Activated naive CD4-positive, alpha-beta T cell (primary cell): ENCODE measurements at places on chromosomes 1 and 21.

DNA sequence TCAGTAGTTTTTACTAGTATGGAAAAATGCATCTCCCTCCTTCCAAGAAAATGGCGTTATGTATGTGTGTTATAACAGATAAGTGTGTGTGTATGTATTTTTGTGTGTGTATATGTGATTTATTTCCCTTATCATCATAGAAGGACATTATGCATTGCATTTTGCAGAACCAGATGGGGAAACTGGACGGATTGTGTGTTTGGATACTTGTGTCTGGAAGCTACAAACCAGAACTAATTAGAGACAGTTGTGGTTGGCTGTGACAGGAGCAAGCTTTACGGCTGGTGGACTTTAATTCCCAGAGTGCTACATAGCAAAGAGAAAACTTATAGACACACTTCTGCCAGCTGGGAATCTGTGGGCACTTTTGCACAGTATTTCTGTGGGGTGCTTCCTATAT, 162.5 kb downstream of the RWDD3 start:
- DNase-seq = no peak

- no peak for DNase-seq
Measured at GRCh38 chr1:167120899-167121298, 27.0 kb downstream of the STYXL2 start.

- no peak for DNase-seq
Measured at GRCh38 chr1:61000327-61000726, 82.0 kb upstream of the NFIA start.

DNA sequence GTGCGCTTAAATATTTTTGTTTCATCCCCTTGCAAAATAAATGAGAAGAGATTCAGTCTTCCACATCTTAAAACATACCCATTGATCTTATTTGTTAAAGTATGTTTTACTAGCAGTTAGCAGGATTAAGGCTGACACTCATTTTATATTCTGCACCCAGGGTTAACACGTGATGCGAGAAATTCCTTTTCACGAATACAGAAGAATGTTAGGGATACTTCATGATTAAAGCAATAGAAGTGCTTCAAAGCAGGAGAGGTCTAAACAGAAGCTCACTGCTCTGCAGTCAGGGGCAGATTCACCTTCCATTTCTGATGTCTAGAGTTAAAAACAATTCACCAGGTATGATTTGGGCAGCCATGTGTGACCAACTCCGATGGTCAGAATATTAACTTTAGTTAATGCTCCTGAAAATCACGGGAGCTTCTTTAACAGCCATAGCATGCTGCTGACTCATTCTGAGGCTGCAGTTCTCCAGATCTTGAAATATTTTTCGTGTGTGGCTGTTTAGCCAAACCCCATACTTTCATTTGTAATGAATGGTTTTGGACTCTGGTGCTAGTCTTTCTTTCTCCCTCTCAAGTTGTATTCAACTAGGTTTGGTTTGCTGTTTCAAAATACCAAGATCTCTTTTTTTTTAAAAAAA, 19.7 kb downstream of the BCAR3 start:
- no peak for DNase-seq

- no peak for DNase-seq
Measured at GRCh38 chr1:2452201-2452931, 23.7 kb upstream of the PLCH2 start.

DNA sequence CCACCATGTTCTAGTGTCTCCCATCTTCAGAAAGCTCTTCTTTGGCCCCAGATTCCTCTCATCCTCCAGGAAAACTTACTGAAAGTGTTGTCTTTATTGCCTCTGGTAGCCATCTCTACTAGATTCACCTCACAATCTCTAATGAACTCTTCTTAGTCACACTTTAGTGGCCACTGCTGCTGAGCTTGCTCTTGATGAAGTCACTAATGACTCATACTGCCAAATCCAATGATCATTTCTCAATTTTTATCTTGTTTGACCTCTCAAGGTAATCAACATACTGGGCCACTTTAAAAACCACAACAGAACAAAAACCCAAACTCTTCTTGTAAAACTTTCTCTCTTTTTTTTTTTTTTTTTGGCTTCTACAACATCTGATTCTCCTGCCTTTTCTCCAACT, 196.4 kb downstream of the LHX8 start:
- no peak for DNase-seq

DNA sequence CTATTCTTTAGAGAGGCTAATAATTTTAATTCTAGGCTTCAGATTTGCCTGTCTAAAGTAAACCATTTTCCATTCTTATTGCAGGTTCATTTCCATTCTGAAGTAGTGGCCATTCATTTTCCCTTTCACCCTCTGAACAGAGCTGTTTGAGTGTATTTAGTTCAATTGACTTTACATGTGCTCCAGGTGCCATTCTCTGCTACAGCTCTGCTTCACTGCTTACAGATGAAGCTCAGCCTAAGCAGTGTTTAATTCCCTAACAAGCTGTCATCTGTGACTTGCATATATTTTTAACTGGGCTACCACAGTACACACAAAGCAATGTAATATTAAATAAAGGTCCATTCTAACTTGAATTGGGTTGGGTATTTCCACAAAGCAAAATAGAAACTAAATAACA, 1031.6 kb downstream of the KCNT2 start:
- no peak for DNase-seq

GRCh38 chr1:119778886-119779560, 10.3 kb upstream of the HMGCS2 start:
- DNase-seq = no peak

DNA sequence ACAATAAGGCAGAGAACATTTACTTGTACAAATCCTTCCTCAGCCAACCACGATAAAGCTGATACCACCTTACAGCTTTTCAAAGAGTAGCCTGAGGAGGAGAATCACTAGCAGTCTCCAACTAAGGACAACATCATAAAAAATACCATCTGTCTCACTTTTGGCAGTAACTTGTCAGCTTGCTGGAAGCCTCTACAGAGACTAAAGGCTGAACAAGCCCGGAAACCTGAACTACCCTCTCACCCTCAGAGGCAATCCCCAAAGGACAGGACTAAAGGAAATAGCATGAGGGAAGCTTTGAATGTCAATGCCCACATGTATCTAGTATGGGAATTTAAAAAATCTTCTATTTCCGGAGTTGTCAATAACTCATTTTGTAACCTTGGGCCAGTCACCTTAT, 10.6 kb downstream of the SRSF4 start:
- no peak for DNase-seq

DNA sequence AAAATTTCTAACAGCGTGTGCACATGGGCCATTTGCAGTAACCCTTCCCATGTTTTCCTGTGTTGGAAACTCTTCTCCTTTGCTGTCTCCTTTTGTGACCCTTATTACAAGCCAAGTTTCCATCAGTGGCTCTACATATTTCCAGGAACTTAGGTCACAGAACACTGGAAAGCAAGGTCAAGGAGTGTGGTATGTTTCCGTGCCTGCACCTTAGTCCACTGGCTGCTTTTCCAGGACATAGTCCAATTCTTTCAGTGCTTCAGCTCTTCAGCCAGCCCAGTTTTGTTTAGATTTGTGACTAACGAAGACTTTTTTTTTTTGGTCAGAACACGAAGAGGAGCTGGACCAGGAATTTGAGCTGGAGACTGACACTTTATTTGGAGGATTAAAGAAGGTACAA, 33.8 kb downstream of the HHAT start:
- DNase-seq = no peak

- DNase-seq = no peak
Measured at GRCh38 chr1:223737342-223737741, 25.0 kb downstream of the CAPN2 start.

DNA sequence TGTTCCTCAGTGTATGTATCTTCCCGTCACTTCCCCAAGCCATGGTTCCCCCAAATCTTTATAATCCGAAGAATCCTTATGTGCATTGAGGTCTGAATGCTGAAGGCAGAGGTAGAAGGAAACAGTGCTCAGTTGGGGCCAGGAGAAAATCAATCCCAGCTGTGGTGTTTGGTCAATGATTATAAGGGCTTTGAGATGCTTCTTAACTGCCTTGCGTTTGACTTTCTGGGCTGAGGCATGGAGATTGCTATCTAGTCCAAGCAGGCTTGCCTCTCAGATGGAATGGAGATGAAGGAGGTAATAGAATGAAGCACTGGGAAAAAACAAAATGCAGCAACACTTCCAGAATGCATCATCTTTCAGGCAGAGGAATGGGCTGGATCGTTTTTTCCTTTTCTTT, 3.6 kb upstream of the MAP1LC3C start:
- no peak for DNase-seq

- DNase-seq = no peak
Measured at GRCh38 chr1:197787623-197788536, 12.6 kb upstream of the DENND1B start.

DNA sequence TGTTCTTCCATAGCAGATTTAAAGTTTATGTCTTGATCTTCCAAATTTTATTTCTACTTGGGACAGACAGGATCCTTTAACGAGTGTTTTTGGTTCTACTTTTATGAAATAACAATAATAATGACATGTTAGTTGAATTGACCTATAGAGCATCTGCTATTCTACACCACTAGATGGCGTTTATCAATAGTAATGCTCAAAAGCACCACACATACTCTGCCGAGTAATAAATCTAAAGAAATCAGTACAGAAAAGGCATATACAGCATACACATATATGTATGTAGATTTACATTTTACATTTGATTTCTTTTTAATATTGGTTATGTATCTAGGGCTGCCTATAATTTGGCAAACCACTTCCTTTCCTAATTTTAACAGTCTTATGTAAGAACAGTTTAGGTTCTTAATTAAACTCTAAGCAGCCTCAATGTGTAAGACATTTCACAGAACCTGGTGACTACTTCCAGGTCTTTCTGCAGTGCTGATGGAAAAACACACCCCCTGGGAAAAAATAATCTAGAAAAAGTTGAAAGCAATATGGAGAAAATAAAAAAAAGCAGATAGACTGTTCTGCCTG, 5.9 kb upstream of the SIPA1L2 start:
- DNase-seq = no peak

GRCh38 chr21:38714999-38715398, 90.7 kb upstream of the ETS2 start:
- no peak for DNase-seq

- no peak for DNase-seq
Measured at GRCh38 chr1:198449261-198449660, 91.2 kb downstream of the ATP6V1G3 start.

- no peak for DNase-seq
Measured at GRCh38 chr1:113742515-113742914, 16.8 kb downstream of the PHTF1 start.

DNA sequence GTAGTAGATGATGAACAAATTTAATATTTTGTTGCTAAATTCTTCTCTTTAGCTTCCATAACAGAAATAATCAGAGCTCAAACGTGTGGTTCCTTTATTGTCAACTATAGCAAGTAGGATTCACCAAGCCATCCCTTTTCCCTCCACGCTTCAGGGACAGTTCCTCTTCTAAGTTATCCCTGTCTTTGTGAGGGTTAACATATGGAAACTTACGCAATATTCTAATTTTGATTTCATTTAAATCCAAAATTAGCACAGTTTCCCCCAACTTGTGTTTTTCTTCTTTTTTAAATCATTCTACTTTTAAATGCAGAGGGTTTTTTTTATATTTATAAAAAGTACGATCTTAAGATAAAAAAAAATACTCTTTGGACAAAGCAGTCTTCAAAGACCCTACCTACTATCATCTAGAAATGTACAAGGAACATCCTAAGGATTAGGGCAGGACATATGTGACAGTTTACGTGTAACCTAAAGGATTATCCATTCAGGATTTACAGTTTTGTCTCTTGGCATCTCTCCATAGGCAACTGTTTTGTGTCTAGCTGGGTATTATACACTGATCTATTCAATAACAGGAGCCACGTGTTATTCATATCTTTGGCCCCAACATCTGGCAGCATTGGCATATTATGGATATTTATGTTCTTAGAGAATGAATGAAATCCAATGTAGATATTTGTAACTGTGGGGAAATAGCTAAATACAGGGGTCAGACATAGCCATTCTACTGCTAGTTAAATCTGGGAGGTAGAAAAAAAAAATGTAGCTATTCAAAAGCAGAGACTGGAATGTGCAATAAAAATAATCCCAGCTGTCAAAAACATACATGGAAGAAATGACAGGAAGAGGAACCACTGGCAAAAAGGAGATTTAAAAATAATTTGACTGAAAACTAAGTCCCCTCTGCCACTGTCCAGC, 272.9 kb downstream of the NEGR1 start:
- no peak for DNase-seq

DNA sequence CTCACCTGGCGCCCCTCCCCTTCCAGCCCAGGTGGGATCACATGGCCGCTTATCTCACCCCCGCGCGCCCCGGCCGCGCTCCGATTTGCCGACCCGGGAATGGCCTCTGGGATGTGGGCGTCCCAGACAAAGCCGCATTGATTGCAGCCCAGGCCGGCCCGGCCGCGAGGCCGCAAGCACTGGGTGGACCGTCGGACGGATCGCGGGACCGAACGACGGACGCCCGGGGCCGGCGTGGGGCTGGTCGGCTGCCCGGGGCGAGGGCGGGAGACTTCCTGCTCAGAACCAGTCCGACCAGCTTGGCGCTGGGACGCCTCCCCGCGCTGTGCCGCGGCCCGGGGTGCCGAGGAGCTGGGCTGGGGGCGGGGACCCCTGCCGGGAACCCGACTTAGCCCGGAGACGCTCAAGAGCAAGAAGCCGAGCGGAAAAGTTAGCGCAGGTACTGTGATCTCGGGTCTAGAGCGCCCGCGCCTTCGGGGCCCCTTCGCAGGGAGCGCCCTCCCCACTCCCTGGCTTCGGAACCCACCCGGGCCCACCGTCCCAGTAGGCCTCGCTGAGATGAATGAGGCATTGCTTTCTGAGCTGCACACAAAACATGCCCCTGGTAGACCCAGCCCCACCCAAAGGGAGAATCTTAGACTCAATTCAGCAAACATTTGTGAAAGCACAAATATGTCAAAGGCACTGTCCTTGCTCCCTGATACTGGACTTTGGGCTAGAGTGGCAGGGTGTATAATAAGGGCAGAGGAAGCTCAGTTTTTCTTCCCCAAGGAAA, 415 bp upstream of the LAD1 start:
- DNase-seq = no peak

GRCh38 chr1:221761354-221762002, 19.6 kb upstream of the DUSP10 start:
- no peak for DNase-seq

GRCh38 chr1:117653732-117654492, 48.1 kb downstream of the TENT5C start:
- no peak for DNase-seq
